Psoas muscle (tissue), 8 donors: ENCODE measurements at places on chromosomes 2 and 18. TPM values are rescaled to one million over a fixed set of nuclear protein-coding genes. Genes with fewer than 3 reads are reported as not detected.

DNA sequence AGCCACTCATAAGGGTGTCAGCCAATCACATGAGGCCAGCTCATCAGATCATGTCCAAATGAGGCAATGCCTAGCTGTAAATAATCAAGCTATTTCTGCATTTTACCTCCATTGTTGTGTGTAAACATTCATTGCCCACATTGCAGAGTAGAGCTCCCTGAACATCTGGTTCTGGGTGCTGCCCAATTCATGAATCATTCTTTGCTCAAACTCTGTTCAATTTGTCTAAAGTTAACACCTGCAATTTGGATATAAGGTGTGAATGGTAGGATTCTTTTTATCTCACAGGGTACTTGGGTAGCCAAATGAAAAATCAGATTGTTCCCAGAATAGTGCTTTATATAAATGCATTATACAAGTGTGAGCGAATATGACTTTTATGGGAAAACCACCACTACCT is 345.5 kb upstream of the NT5C1B start:
- H3K36me3 ChIP-seq = no peaks in the 10 kb centered on the region
- DNase-seq = no peak
- H3K27ac ChIP-seq = no peak overlapping the region
- peaks cover 5% of the 10 kb centered on the region for H3K4me1 ChIP-seq

GRCh38 chr2:60546756-60547420 is 6.6 kb downstream of the BCL11A start:
- DNase-seq = no peak
- H3K36me3 ChIP-seq = no peaks in the 10 kb centered on the region
- H3K4me3 ChIP-seq = no peak overlapping the region
- H3K4me1 ChIP-seq = peaks cover 12% of the 10 kb centered on the region
- H3K27ac ChIP-seq = no peak overlapping the region

DNA sequence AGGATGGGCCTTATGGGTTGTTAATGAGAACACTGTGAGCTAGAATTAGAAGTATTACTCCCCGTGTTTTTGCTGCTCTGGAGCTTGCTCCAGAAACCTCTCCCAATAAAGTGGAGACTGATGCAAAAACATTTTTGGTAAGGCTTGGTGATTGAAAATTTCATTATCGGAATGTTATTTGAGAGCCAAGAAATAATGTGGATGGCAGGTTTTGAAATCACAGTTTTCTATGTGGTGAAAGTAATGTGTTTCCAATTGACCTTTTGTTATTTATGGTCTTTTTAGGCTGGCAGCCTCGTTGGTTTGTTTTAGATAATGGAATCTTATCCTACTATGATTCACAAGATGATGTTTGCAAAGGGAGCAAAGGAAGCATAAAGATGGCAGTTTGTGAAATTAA is 5.1 kb downstream of the PLEKHA3 start:
- peaks cover 31% of the 10 kb centered on the region for H3K4me1 ChIP-seq
- peaks cover 41% of the 10 kb centered on the region for H3K36me3 ChIP-seq
- no peak for DNase-seq
- no peaks in the 10 kb centered on the region for H3K27me3 ChIP-seq
- H3K4me3 ChIP-seq = no peak overlapping the region
- no peak overlapping the region for H3K27ac ChIP-seq

DNA sequence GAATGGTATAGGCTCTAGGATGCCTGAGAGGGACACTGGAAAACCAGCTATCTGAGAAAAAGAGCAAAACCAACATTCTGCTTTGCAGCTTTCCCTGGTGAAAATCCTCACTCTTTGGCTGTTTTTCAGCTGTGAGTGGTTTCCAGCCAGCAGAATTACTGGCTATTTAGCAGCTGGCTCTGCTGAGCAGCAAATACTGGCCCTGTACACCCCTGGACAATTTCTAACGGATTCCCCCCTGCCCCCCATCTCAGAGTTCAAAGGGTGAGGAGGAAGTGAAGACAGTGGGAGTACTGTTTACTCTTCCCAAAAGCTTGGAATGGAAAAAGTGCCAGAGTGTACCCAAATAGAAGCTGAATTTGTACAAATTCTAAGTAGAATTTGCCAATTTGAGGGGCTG is 26.1 kb upstream of the IMP4 start:
- H3K27ac ChIP-seq = no peak overlapping the region
- no peaks in the 10 kb centered on the region for H3K4me1 ChIP-seq
- H3K27me3 ChIP-seq = no peaks in the 10 kb centered on the region
- H3K4me3 ChIP-seq = no peak overlapping the region
- no peaks in the 10 kb centered on the region for H3K36me3 ChIP-seq
- DNase-seq = no peak

DNA sequence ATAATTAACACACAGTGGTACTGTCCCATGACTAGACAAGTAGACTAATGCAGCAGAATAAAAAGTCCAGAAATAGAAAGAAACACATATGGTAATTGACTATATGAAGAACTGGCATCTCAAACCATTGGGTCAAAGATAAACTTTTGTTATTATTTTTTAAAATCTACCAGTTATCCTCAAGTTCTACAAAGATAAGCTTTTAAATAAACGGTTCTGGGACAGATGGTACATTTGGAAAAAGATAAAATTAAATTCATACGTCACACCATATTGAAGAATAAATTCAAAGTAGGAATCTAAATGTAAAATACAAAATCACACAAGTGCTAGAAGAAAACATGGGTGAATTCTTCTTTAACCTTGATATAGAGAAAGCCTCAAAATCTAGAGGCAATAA is 37.6 kb upstream of the PLEKHM3 start:
- H3K27ac ChIP-seq = no peak overlapping the region
- H3K4me1 ChIP-seq = no peaks in the 10 kb centered on the region
- no peak overlapping the region for H3K4me3 ChIP-seq
- no peaks in the 10 kb centered on the region for H3K36me3 ChIP-seq
- no peaks in the 10 kb centered on the region for H3K27me3 ChIP-seq
- no peak for DNase-seq

The STEAP3 gene
- total RNA-seq = 12.3 TPM

GRCh38 chr2:43123981-43124686 is 102.3 kb downstream of the ZFP36L2 start:
- H3K27me3 ChIP-seq = no peaks in the 10 kb centered on the region
- DNase-seq = no peak
- no peak overlapping the region for H3K27ac ChIP-seq
- H3K4me3 ChIP-seq = no peak overlapping the region

DNA sequence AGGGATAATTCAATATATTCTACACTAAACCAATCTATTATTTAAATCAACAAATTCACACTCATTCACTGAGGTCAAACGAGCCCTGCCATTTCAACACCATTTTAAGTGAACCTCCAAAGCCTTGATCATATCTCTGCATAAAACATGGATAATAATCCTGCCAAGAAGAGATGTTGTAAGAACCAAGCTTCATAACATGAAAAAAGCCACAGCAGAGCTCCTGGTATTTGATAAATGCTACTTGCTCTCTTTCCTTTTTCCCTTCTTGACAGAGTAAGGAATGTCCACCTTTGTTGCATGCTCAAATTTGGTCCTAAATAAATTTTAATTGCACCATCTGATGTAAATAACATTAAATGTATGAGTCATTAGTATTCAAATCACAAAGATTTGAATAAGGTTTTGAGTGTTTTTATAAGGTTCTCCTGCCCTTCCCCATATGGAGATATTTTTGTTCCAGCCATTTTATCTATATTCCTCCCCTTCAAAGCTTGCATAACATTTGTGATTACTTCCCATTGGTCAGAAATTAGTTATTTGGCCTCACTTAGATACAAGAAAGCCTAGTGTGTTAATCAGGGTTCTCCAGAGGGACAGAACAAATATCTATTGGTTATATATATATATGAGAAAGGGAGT is 318.8 kb downstream of the RND3 start:
- DNase-seq = no peak
- no peaks in the 10 kb centered on the region for H3K36me3 ChIP-seq
- no peaks in the 10 kb centered on the region for H3K4me1 ChIP-seq
- H3K27me3 ChIP-seq = no peaks in the 10 kb centered on the region
- no peak overlapping the region for H3K4me3 ChIP-seq

GRCh38 chr18:55144193-55144930 is 185.1 kb upstream of the CCDC68 start:
- no peak overlapping the region for H3K4me3 ChIP-seq
- DNase-seq = no peak
- H3K36me3 ChIP-seq = no peaks in the 10 kb centered on the region
- H3K4me1 ChIP-seq = no peaks in the 10 kb centered on the region

GRCh38 chr2:54773838-54774237 is 50.4 kb downstream of the EML6 start:
- DNase-seq = no peak
- H3K36me3 ChIP-seq = peaks cover 2% of the 10 kb centered on the region
- H3K27me3 ChIP-seq = no peaks in the 10 kb centered on the region
- no peaks in the 10 kb centered on the region for H3K4me1 ChIP-seq
- H3K27ac ChIP-seq = no peak overlapping the region

DNA sequence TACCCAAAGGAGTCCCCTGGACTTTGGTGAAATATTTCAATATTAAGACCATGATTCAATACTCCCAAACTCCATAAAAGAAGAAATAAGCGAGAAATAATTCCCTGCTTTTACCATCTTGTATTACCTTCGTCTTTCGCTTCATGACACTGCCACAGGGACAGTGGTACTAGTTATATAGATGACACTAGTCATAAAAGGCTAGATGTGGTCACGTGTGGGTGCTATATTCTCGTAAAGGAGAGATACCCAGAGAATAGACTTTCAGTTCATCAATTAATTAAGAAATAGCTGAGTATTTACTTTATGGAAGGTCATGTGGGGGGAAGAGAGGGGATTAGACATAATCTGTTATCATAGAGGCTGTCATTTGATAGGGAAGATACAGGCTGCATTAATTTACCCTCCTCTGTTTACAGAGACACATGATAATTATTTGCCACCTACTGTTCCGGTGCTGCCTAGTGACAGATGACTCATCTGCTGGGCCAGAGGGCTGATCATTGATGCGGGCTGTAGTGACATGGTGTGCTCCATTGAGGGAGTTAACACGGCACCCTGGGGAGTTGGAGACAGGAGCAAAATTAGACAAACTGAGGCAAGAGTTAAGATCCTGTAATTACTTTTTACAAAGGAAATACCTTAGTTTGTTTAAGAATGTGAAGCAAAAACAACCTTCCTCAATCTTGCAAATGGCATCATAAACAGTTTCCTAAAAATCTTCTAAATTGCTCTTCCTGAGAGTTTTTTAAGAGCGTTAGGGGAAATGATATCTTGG is 78.2 kb upstream of the ITGB6 start:
- H3K36me3 ChIP-seq = peaks cover 90% of the 10 kb centered on the region
- peaks cover 6% of the 10 kb centered on the region for H3K4me1 ChIP-seq
- H3K4me3 ChIP-seq = no peak overlapping the region
- no peaks in the 10 kb centered on the region for H3K27me3 ChIP-seq
- no peak for DNase-seq

DNA sequence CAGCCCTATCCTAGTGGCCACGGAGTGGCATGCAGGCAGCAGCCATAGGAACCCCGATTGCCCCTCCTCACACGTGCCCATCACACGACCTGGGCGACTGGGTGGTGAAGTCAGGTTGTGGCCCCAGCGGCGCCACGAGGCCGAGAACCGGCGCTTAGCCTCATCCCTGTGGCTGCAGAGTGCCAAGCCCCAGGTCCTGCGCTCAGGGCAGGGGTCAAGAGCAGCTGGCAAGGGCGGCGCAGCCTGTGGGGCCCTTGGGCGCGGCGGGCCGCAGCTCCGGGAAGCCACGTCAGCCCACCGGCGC is 73.3 kb downstream of the RPIA start:
- peak overlapping the region; percentile 60 for H3K4me3 ChIP-seq
- no peaks in the 10 kb centered on the region for H3K27me3 ChIP-seq
- no peaks in the 10 kb centered on the region for H3K36me3 ChIP-seq
- peaks cover 10% of the 10 kb centered on the region for H3K4me1 ChIP-seq
- no peak for DNase-seq

- H3K36me3 ChIP-seq = peaks cover 9% of the 10 kb centered on the region
- no peak for DNase-seq
- H3K27me3 ChIP-seq = no peaks in the 10 kb centered on the region
- peaks cover 12% of the 10 kb centered on the region for H3K4me1 ChIP-seq
- no peak overlapping the region for H3K4me3 ChIP-seq
These were observed 14.6 kb downstream of the STRADB start for GRCh38 chr2:201466050-201466675.

GRCh38 chr2:67579806-67580205 is 182.7 kb downstream of the ETAA1 start:
- DNase-seq = no peak
- no peaks in the 10 kb centered on the region for H3K36me3 ChIP-seq
- no peak overlapping the region for H3K27ac ChIP-seq

The SPC25 gene
- not detected for total RNA-seq

The STRADB gene
- total RNA-seq = 79.7 TPM

- no peaks in the 10 kb centered on the region for H3K36me3 ChIP-seq
- H3K27me3 ChIP-seq = peaks cover 3% of the 10 kb centered on the region
- no peaks in the 10 kb centered on the region for H3K4me1 ChIP-seq
- no peak overlapping the region for H3K27ac ChIP-seq
These were observed 332.9 kb downstream of the EIPR1 start for GRCh38 chr2:3044587-3045317.

GRCh38 chr2:103459283-103459682 is 697.5 kb downstream of the TMEM182 start:
- no peaks in the 10 kb centered on the region for H3K27me3 ChIP-seq
- H3K27ac ChIP-seq = no peak overlapping the region
- no peaks in the 10 kb centered on the region for H3K4me1 ChIP-seq
- H3K36me3 ChIP-seq = no peaks in the 10 kb centered on the region
- H3K4me3 ChIP-seq = no peak overlapping the region
- DNase-seq = no peak

DNA sequence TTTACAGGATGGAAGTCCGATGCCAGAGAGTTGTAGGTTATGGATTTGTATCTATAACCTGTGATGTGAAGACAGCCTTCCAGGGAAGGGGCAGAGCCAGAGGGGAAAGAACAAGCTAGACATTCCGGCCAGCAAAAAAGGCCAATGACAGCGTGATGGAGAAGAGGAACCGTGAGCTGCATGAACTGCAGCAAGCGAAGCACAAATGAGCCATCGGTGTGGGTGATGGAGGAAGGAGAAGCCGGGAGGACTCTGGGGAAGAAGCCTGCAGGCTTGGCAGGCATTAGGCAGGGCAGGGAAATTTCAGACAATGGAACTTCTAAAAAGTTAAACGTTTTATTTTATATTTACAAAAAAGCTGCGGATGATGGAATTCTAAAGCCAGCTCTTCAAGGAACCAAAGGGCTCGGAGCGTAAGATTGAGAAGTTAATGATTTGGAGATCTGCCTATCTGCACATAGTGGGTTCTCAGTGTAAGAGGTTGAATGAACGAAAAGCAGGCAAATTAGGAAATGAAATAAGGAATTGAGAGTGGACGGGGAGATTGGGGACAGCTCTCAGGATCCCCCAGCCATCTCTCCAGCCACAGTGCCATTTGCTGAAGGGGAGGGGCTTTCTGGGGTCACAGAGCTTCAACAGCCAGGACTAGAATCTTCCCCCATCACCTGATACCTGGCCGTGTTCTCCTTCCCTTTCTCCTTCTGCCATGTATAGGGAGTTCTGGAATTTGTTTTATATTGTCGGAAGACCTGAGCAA is 28.4 kb downstream of the NGEF start:
- no peaks in the 10 kb centered on the region for H3K4me1 ChIP-seq
- no peak overlapping the region for H3K4me3 ChIP-seq
- DNase-seq = no peak
- H3K36me3 ChIP-seq = no peaks in the 10 kb centered on the region

The KLHL41 gene
- total RNA-seq = 3,578 TPM

GRCh38 chr2:233384811-233385488 is 30.7 kb downstream of the DGKD start:
- H3K27me3 ChIP-seq = no peaks in the 10 kb centered on the region
- H3K27ac ChIP-seq = no peak overlapping the region
- H3K4me3 ChIP-seq = no peak overlapping the region
- H3K36me3 ChIP-seq = no peaks in the 10 kb centered on the region
- no peak for DNase-seq
- H3K4me1 ChIP-seq = peaks cover 46% of the 10 kb centered on the region
